ENCODE measurements at places on chromosomes 12 and 14.

- no peak for ATAC-seq
Observed at GRCh38 chr12:62931477-62931876, 3.5 kb downstream of the PPM1H start.

GRCh38 chr14:78758333-78758732, 588.2 kb downstream of the NRXN3 start:
- ATAC-seq, result peak; percentile 61

GRCh38 chr12:46490635-46491034, 118.1 kb upstream of the SLC38A2 start:
- no peak for ATAC-seq

GRCh38 chr14:29175706-29176105, 409.1 kb downstream of the FOXG1 start:
- ATAC-seq, result no peak

DNA sequence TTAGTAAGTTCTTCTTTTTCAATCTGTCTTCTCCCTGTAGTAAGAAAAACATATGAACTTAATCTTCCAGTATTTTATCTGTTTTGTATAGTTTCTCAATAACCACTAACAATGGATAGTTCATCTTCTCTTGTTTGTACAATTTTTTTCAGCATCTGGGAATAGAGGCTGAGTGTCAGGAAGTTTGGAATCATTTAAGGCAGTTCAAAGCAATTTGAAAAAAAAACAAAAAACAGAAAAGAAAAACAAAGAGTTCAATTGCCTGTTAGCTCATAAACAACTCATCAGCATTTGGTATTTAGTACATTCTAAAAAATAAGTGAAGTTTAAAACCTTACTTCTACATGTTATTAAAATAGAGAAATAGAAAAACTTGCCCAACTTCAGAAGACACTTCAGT, 116.8 kb downstream of the PLCZ1 start:
- no peak for ATAC-seq

DNA sequence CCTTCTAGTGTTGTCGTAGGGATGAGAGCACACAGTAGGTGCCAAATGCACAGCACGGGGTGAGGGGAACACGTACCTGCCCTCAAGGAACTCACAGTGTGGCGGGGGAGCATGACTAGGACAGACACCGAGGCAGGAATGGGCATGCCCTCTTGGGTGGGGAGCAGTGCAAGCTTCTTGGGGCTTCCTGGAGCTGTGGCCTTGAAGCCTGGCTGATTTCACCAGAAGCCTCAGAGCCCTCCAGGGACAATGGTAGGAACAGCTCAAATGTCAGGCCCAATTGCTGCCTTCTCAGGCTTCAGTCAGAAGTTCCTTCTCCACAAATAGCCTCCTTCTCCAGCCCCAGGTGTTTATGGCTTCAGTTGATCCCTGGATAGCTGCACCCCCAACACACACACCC, 43.4 kb downstream of the TEAD4 start:
- ATAC-seq, result peak; percentile 34

DNA sequence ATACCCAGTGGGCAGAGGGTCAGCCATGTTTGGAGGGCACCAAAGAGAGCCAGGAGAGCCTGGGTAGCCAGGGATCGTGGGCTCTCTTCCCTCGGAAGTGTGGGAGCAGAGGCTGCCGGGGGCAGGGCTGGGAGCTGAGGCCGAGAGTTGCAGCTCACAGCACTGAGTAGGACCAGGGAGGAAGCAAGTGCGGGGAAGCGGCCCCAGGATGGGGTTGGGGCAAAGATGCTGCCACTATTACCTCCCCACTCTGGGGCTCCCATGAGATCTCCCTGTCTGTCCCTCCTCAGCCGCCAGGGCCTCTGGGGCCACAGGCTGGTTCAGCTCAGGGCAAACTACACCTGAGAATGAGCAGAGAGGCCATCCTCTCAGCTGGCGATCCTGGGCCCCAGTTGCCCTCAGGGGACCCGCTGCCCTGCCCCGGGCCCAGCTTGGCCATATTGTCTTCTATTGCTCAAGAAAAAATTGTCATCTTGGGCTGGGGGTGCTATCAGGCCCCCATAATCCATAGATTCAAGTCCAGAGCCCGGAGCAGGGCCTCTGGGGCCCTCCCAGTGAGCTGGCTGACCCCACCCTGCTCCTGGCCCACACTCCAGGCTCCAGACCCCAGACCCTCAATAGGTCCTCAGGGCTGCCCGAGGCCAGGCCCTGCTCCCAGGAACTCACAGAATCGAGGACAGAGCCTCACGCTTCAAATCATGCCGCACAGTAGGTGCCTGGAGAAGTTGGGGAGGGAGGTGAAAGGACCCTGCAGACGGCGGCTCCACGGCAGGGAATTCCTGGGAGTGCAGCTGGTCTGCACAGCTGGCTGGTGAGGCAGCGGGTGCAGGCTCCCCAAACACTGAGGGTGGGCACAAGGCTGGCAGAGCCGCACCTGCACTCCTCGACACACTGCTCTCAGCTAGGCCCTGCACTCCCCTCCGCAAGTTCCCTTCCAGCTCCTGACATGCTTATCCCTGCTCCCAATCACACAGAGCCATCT, 20.5 kb upstream of the DIO3 start:
- no peak for ATAC-seq

DNA sequence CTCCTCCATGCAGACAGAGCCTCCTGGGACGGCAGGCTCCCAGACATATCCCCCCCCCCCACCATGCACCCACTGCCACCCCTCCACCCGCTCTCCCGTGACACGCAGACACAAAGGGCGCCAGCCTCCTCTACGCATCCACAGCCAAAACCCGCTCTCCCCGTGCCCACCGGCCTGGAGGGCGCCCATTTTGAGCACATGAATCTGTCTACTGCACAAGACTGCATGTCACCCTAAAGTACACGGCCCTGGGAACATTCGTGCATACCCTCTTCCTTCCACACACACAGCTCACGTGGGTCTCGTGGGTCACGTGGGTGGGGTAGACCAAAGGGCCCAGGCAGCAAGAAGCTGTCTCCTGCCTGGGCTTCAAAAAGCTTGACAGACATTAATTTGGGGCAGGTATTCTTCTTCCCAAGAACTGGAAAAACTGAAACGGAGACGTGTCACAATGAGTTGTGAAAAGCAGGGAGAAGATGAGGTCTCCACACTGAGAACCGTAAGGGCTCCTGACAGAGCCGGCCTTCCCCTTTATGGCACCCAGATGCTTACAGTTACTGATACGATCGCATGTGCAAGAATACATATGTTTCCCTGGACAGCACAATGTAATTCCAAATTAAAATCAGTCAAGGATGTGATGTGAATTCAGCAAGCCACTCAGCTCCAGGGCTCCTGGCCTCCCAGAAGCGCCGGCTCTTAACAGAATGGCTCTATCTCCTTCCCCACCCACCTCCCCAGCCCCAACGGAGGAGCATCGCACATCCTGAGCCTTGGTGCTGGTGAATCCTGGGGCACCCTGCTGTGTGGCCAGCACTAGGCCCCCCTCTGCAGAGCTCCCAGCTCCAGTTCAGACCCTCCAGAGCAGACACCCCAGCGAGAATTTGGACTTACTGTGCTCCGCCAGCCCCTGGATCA, 1.9 kb downstream of the TGFB3 start:
- no peak for ATAC-seq

GRCh38 chr12:41254004-41254914, 66.1 kb downstream of the PDZRN4 start:
- ATAC-seq, result peak; percentile 26

GRCh38 chr12:56202366-56202765, 13.1 kb upstream of the SMARCC2 start:
- no peak for ATAC-seq

GRCh38 chr14:34450542-34450915, 11.5 kb downstream of the SPTSSA start:
- no peak for ATAC-seq

DNA sequence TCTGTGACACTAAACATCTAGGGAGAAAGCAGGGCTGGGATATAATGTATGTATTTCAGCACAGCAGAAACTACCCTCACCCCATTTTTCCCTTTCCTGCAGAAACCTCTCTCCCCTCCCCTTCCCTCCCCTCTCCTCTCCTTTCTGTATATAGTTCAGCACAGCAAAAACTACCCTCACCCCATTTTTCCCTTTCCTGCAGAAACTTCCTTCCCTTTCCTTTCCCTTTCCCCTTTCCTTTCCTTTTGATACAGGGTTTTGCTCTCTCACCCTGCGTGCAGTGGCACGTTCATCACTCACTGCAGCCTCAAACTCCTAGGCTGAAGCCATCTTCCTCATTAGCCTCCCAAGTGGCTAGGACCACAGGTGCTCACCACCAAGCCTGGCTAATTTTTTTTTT, 2.1 kb downstream of the PMEL start:
- no peak for ATAC-seq

DNA sequence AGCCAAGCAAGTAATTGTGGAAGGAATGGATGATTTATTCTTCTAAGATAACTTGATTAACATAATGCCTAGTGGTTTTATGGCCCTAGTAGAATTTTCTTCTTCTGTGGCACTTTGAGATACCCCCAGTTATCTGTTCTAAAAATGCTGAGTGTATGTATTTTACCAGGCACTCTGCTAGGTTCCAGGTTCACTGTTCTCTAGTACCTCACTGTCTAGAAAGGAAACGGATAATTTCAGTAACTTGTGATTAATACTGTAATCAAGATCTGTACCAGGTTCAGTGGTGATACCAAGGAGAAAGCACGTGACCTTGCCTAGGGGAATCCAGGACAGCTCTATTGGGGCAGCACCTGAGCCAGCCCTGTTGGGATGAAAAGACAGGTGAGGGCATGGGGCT, 8.0 kb downstream of the ANO6 start:
- no peak for ATAC-seq

GRCh38 chr14:91339671-91340369, 77.8 kb downstream of the CCDC88C start:
- no peak for ATAC-seq

DNA sequence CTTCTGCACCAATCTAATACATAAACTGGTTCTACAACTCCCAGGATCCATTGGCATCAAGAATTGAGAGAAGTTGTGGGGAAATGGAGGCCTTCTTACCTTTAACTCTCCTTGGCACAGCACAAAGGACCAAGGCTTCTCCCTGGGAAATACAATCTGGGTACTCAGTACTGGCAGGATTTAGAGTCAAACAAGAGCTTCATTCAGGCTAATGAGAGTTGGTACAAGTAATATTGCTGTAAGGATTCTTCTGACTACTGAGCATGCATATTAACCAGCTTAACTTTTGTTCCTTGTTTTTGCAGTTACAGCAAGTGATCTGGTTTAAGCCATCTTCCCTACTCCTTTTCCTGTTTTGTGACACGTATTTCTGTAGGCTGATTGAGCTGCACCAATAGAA, 76.2 kb upstream of the FERMT2 start:
- no peak for ATAC-seq

Data from motor neuron (in vitro differentiated cells).